GM12878 (cell line): ENCODE measurements at places on chromosomes 2 and 18. TPM values are rescaled to one million over a fixed set of nuclear protein-coding genes. Genes with fewer than 3 reads are reported as not detected.

DNA sequence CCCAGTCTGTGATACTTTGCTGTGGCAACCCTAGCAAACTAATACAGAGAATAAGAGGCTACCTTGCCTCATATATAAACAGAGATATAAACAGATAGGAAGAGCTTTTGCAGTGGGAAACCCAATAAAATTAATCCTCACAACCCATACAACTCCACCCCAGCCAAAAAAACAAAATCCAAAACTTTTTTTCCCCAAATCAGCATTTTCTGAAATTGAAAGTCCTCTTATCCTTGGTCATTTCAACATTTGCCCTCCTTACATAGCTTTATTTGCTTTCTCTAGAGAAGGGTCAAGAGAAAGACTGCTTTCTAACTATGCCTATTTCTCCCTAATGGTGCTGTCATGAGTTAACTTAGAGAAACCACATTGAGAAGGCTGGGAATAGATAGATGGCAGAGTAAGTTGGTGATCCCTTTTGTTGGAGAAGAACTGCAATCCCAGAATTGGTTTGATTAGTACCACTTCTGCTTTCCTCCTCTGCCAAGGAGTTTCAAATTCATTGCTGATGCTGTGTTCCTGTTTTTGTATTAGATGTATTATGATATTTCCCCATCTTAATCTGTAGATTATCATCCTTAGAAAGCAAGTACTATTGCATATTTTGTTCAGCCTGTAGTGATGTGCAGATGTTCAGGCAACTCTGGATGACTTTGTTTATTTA lies 76.5 kb upstream of the B3GNT2 start:
- peak overlapping the region; percentile 35; the same call in 1 of the 2 replicates for H3K27ac ChIP-seq
- H3K4me3 ChIP-seq: no peak overlapping the region
- H3K36me3 ChIP-seq: no peaks in the 10 kb centered on the region
- no peaks in the 10 kb centered on the region for H3K27me3 ChIP-seq
- no peak for DNase-seq

- H3K27ac ChIP-seq: no peak overlapping the region
- no peaks in the 10 kb centered on the region for H3K4me1 ChIP-seq
- no peaks in the 10 kb centered on the region for H3K27me3 ChIP-seq
These were observed 165.6 kb downstream of the ACOXL start for GRCh38 chr2:110897966-110898365.

DNA sequence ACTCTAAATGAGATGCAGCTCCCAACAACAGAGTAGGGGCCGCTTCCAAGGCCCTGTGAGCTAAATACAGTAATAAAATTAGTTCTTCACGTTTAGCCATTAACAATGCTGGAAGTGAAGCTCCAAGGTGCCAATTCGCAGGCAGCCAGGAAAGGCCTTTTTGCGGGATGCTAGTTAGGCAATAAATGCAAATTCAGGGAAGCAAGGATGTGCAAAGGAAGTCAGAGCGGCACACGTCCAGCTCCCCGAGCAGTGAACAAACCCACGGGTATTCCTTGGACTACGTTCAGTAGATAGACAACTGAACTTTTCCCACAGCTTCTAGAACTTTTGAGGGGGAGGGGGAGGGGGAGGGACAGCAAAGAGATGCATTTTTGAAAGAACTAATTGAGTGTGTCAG lies 6.9 kb downstream of the ZNF516 start:
- H3K4me1 ChIP-seq: peaks cover 30% of the 10 kb centered on the region
- DNase-seq: no peak
- no peaks in the 10 kb centered on the region for H3K27me3 ChIP-seq
- no peaks in the 10 kb centered on the region for H3K36me3 ChIP-seq

GRCh38 chr2:202064881-202065230 lies 8.2 kb upstream of the KIAA2012 start:
- no peaks in the 10 kb centered on the region for H3K36me3 ChIP-seq
- H3K27me3 ChIP-seq: no peaks in the 10 kb centered on the region; the same call in 1 of the 2 replicates
- H3K27ac ChIP-seq: no peak overlapping the region
- no peak overlapping the region for H3K4me3 ChIP-seq

- H3K4me1 ChIP-seq: no peaks in the 10 kb centered on the region; the same call in 1 of the 2 replicates
- H3K36me3 ChIP-seq: no peaks in the 10 kb centered on the region
- no peak for DNase-seq
- H3K27ac ChIP-seq: no peak overlapping the region
These were observed 37.5 kb upstream of the PTH2R start for GRCh38 chr2:208369091-208369490.

DNA sequence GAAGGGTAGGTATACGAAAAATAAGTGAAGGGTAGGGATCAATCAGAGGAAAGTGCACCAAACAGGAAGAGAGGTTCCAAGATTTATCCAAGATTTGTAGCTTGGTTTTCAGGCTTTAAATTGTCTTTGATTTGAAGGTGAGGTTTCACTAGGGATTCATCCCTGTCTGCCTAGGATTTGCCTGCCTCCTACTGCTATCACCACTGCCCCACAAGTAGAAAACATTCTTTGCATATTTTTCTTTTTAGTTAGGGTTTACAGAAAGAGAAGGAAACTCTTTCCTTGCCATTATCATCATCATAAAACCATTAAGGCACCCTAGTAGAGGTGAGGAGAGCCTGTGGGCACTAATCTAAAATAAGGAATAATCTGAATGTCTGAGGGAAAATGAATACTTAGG lies 45.8 kb upstream of the TANC1 start:
- H3K36me3 ChIP-seq: no peaks in the 10 kb centered on the region
- DNase-seq: no peak
- no peak overlapping the region for H3K4me3 ChIP-seq
- no peak overlapping the region for H3K27ac ChIP-seq

GRCh38 chr2:219199470-219200211 lies 6.9 kb upstream of the ZFAND2B start:
- H3K27ac ChIP-seq: no peak overlapping the region
- H3K4me3 ChIP-seq: no peak overlapping the region
- no peaks in the 10 kb centered on the region for H3K36me3 ChIP-seq
- no peaks in the 10 kb centered on the region for H3K4me1 ChIP-seq

DNA sequence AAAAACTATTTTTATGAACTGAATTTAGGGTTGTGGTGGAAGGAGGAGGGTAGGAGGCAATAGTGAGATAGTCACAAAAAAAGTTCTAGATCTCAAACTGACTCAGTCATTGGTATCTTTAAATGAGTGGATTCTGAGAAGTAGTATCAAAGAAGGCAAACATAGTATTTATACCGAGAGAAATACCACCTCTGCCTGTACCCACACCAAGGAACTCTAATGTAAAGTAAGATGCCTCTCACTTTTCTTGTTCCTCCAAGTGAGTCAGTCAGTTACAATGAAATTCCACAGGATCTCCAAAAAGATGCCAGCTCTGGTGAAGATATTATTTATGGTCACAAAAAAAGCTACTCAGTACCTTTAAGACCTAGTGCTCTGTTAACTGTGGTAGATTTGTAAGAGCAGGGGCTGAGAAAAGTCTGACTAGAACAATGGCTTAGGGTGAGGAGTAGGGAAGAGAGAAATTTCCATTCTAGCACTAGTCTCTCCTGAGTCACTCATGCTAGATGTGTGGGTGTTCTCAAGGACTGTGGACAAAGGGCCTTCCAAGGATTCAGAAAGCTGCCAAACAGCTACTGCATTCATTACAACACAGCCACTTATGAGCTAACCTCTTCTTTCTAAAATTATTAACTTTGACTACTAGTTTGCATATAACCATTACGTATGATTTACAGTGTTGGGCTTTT lies 36.3 kb downstream of the YWHAQ start:
- peak overlapping the region; percentile 28; the same call in 1 of the 2 replicates for H3K27ac ChIP-seq

GRCh38 chr2:230097424-230097823 lies 28.7 kb upstream of the SLC16A14 start:
- no peaks in the 10 kb centered on the region for H3K27me3 ChIP-seq
- H3K27ac ChIP-seq: no peak overlapping the region
- H3K36me3 ChIP-seq: no peaks in the 10 kb centered on the region
- H3K4me3 ChIP-seq: no peak overlapping the region

DNA sequence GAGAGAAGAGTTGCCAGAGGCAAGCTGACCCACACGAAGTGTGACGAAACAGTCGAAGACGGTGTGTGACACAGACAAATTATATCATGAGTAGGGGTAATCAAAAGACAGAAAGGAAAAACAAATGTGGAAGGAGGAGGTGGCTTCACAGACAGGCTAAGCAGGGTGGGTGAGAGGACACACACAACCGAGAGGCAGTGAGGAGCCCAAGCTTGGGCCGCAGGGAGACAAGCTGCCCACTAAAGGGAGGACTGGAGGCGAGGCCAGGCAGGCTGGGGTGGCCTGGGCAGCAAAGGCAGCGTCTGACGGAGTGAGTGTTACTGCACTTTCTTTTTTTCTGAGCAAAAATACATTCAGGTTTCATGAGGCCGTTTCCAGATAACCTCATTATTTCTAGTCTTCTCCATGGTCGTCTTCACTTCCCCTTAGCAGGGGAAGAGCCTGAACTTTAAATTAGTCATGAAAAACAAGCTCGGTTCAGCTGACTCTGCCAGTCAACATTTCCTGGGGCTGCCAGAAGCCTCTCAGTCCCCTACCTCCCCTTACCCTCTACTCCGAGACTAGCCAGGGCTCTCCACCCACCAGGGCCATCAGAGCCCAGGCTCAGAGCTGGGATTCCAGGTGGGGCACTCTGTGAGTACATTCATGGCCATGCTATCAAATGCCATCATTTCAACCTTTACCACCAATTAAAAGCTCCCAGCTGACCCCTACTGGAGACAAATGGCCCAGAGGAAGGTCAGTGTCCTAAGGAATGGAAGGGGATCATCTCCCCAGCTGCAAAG lies 13.8 kb upstream of the ZFP36L2 start:
- H3K36me3 ChIP-seq: no peaks in the 10 kb centered on the region; the same call in 1 of the 2 replicates
- DNase-seq: no peak
- H3K27me3 ChIP-seq: no peaks in the 10 kb centered on the region
- H3K4me3 ChIP-seq: no peak overlapping the region
- H3K4me1 ChIP-seq: peaks cover 17% of the 10 kb centered on the region

- no peaks in the 10 kb centered on the region for H3K4me1 ChIP-seq
- no peak for DNase-seq
- no peaks in the 10 kb centered on the region for H3K36me3 ChIP-seq
- no peak overlapping the region for H3K27ac ChIP-seq
These were observed 64.6 kb upstream of the MYO3B start for GRCh38 chr2:170113168-170113894.

DNA sequence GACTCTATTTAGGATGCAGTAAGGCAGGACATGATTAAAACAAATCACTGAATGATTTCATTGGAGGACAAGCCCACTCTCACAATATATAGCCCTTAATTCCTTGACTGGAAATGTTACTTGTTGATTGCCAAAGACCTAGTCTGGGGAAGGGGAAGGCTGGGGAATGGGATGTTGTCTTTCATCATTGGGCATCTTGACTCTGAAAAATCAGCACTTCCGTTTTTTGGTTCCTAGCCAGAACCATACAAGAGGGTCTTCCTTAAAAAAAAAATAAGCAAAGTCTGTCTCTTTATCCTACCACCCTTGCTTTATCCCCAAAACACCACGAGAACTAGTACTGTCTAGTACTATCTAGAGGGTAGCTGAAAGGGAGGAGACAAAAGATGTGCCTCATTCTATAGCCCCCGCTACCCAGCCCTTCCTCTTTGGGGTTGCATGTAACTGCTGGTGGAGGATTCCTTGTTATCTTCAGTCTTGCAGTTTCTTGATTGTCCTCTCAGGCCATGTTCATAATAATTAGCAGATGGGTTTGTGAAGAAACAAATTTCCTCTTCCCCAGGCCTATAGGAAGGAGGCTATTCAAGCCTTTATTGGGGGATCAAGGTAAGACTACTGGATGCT lies 55.8 kb downstream of the NEMP2 start:
- no peak overlapping the region for H3K27ac ChIP-seq
- no peaks in the 10 kb centered on the region for H3K36me3 ChIP-seq
- H3K4me3 ChIP-seq: no peak overlapping the region
- H3K27me3 ChIP-seq: no peaks in the 10 kb centered on the region
- DNase-seq: no peak

DNA sequence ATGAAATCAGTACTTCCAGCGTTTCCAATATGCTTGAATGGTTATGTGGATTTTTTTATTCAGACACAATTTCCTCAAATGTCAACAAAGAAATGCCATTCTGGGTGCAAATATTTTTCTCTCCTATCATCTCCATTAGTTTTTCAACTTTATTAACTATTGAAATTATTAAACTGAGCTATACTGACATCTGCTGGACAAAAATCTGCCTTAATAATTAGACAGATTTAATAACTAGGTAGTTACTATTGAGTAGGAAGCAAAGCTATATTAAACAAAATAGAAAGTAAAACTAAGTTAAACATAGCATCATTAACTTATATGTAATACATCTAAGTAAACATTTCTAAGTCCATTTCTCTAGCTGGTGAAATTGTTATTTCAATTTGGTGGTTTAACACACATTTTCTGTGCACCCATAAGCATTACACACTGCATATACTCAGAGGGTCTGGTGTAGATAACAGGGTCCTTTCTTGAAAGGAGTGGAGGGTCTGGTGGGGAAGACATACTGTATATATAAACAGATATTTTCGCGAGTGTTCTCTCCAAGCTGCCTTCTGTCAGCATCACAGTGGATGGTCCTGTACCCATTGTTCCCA lies 77.0 kb downstream of the LANCL1 start:
- H3K27ac ChIP-seq: no peak overlapping the region
- H3K4me3 ChIP-seq: no peak overlapping the region
- DNase-seq: no peak
- H3K36me3 ChIP-seq: no peaks in the 10 kb centered on the region
- no peaks in the 10 kb centered on the region for H3K27me3 ChIP-seq

DNA sequence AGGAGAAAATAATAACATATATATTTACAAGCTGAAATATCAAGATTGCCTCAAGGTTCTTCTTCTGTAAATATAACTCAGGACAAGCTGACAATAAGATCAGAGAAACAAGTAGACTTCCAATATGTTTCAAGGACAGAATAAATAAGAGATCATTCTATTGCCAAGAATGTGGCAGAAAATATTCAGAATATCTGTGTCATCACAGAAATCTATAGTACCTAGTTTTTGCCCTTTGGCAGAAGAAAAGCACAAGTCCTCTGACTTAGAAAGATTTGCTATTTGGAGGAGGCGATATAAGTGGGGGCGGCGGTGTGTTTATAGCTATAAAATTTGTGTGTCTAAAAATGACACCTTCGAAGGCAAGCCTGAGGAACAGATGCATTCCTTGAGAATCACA lies 34.3 kb downstream of the ARHGAP15 start:
- H3K27me3 ChIP-seq: no peaks in the 10 kb centered on the region
- peaks cover 3% of the 10 kb centered on the region for H3K4me1 ChIP-seq
- H3K27ac ChIP-seq: no peak overlapping the region
- H3K36me3 ChIP-seq: no peaks in the 10 kb centered on the region; the same call in 1 of the 2 replicates
- DNase-seq: no peak
- no peak overlapping the region for H3K4me3 ChIP-seq

FBXO41 gene
- total RNA-seq: 37.0 and 38.9 TPM in 2 replicates

SPTBN1 gene
- total RNA-seq: 146 and 154 TPM in 2 replicates

CRYGD gene
- total RNA-seq: not detected in 2 replicates

TBR1 gene
- not detected in 2 replicates for total RNA-seq

TMEM17 gene
- 0.87 and 0.93 TPM in 2 replicates for total RNA-seq

POTEJ gene
- total RNA-seq: not detected in 2 replicates

C2orf72 gene
- total RNA-seq: 0.08 and 0.18 TPM in 2 replicates

CYP26B1 gene
- total RNA-seq: not detected in 2 replicates

DYNC1I2 gene
- total RNA-seq: 52.4 and 54.2 TPM in 2 replicates

ATP8B1 gene
- 0.16 and 0.23 TPM in 2 replicates for total RNA-seq

LAMA3 gene
- total RNA-seq: 4.5 and 5.7 TPM in 2 replicates

OTX1 gene
- total RNA-seq: 0.35 and 0.67 TPM in 2 replicates

ERICH2 gene
- not detected in 2 replicates for total RNA-seq

SIGLEC15 gene
- 0.21 TPM in 1 of 2 replicates, not detected in the other for total RNA-seq
